ENCODE measurements at places on chromosomes 5 and 9.

- peak; percentile 15 for DNase-seq
Observed at GRCh38 chr5:23820765-23821471, 313.5 kb downstream of the PRDM9 start.

DNA sequence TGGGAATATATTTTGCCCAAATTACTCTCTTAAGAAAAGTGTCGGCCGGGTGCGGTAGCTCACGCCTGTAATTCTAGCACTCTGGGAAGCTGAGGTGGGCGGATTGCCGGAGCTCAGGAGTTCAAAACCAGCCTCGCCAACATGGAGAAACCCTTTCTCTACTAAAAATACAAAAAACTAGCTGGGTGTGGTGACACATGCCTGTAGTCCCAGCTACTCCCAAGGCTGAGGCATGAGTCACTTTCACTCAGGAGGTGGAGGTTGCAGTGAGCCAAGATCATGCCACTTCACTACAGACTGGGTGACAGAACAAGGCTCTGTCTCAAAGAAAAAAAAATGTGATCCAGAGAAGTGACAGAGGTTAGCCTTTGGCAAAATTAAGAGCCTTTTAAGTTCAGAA, 26.4 kb upstream of the TMEM171 start:
- no peak for DNase-seq

GRCh38 chr9:16750553-16750952, 119.9 kb downstream of the BNC2 start:
- no peak for DNase-seq

- DNase-seq = no peak
Observed at GRCh38 chr5:112787896-112788295, 50.2 kb downstream of the APC start.

DNA sequence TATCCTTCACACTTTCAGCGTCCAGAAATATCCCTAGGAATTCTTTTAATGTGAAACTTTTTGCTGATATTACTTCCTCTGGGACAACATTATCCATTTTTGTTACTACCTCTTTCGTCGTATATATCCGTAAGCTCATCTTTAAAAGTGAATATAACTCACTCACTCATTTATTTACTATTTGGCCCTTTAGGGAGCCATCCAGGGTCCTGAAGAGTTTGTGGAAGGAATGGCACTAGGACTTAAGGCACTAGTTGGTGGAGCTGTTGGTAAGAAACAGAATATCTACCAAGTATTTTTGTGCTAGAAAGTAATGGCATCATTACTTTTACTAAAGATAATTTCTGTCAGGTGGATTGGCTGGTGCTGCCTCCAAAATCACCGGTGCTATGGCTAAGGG, 192.7 kb downstream of the VPS13A start:
- no peak for DNase-seq

GRCh38 chr5:118698774-118699173, 289.6 kb downstream of the DTWD2 start:
- DNase-seq = no peak

- DNase-seq = no peak
Observed at GRCh38 chr5:12901696-12902095, 997.5 kb upstream of the CTNND2 start.

DNA sequence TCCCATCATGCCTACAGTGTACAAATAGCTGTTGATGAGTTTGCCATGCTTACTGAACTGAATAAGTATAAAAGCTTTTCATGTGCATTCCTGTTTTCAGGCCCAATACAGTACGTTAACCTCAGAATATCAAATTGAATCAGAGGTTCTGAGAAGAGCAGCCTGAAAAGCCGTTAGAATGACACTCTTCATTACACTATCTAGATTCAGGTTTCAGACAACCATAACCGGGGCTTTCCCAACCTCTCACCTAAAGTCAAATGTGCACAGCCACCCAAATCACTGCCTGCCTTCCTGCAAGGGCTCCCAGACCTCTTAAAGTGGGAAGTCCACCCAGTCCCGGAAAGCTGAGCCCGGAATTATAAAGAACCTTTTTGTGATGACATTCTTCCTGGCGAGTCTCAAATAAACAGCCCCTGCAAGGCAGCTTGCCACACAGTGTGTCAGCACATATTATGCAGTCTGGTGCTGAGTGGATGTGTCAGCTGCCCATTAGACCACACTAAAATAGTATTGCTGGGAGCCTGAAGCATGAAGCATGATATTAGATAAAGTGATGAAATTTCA, 245.8 kb downstream of the TLE4 start:
- no peak for DNase-seq

GRCh38 chr5:9445826-9446388, 100.0 kb downstream of the SEMA5A start:
- no peak for DNase-seq

- peak; percentile 70 for DNase-seq
Observed at GRCh38 chr5:1161833-1162229, 39.6 kb upstream of the SLC6A19 start.

- no peak for DNase-seq
Observed at GRCh38 chr9:33750839-33751339, 44.5 kb upstream of the PRSS3 start.

DNA sequence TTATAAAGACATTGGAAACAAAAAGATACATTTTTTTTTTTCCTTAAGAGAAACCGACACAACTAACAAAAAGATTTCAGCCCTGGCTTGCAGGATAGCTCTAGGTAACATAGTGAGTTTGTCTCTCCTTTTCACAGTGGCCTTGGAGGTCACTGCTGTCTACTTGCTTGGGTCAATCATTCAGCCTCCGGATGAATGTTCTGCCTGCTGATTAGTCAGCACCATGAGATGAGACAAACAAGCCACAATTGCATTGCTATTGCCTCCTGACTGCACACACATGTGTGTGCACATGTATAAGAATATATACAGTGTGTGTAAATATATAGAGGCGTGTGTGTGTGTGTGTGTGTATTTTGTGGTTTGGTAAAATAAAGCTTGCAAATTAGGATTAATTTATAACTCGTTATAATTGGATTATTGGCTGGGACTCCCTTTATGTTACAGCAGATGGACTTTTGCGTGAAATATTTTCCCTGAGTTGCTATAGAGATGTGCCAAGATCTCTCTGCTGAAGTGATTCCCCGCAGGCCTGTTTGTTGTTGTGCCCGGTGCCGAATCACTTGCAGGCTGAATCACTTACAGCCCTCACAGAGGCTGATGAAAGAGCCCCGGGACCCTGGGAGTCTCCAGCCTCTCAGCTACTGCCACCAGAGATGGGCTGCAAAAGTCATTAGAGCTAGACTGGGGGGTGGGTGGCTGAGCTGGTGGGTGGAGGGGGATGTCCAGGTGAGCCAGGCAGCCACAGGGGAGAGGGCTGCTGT, 161.2 kb downstream of the FGF18 start:
- no peak for DNase-seq

DNA sequence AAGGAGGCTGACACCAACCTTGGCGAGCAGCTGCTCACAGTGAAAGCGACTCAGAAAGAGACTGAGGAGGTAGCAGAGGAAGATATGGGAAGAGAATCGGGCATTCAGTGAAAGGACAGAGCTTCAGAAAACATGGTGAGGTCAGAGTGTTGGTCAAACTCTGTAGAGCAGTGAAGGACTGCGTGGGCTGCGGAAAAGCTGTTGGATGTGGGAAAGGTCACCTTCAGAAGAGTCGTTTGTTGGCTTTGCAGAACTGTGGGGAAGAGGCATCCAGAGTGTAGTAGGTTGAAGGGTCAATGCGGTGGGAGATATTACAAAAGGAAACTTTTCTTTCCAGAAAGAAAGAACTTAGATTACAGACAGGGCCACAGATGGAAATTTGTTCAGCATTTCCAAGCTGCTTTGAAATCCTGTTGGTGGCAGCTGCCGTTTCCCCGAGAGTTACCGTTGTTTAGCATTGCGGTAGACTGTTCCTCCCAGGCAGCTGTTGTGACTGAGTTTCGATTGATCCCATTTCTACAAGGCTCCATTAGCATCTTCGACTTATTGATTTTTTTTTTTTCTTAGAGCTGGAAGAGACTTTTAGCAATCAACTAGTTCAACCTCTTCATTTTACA, 58.3 kb upstream of the AFAP1L1 start:
- DNase-seq = no peak

DNA sequence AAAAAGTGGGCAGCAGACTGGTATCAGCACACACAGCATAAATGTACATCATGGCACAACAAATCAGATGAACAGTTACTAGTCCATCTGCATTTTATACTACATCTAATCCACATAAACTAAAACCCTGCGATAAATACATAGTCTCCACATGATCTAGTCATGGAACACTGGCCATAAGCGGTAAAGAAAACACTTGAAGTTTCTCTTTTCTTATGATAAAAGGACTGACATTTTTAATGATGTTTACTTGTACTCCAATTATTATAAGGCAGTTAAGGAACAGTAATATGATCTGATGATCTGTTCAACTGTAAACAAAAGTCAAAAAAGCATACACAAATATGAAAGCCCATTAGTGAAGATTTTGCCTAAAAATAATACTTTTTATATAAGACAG, 112.5 kb downstream of the MPDZ start:
- no peak for DNase-seq

DNA sequence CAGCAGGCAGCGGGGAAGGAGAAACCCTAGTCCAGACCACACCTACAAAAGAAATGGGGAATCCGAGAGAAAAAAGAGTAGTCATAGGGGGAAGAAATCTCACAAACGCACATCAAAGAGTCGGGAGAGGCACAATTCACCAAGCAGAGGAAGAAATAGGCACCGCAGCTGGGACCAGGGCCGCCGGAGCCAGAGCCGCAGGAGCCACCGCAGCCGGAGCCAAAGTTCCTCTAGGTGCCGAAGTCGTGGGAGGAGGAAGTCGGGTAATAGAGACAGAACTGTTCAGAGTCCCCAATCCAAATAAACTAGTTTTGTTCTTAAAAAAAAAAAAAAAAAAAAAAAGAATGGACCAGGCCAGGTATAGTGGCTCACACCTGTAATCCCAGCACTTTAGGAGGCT, 29.3 kb downstream of the REEP5 start:
- no peak for DNase-seq

- DNase-seq = no peak
Observed at GRCh38 chr5:76941000-76941399, 11.8 kb upstream of the CRHBP start.

- no peak for DNase-seq
Observed at GRCh38 chr5:96649251-96649662, 12.9 kb upstream of the CAST start.

DNA sequence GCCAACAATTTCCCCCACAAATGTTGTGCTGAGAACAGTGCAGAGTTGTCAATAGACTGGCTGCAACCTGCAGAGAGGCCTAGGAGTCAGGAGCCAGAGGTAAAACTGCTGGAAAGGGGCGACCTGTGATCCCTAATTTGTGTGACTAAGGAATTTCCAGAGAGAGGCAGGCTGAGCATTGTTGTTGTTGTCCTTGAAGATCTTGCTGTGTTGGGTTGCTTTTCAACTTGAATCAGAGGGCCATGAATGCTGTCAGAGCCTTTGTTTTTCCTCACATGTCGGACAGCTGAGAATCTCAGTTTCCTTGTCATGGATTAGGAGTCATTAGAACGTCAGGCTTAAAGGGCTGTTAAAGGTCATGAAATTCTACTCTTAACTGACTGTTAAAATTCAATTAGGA, 134.6 kb upstream of the ASTN2 start:
- DNase-seq = no peak

- DNase-seq = no peak
Observed at GRCh38 chr5:146018514-146019375, 82.4 kb downstream of the SH3RF2 start.

DNA sequence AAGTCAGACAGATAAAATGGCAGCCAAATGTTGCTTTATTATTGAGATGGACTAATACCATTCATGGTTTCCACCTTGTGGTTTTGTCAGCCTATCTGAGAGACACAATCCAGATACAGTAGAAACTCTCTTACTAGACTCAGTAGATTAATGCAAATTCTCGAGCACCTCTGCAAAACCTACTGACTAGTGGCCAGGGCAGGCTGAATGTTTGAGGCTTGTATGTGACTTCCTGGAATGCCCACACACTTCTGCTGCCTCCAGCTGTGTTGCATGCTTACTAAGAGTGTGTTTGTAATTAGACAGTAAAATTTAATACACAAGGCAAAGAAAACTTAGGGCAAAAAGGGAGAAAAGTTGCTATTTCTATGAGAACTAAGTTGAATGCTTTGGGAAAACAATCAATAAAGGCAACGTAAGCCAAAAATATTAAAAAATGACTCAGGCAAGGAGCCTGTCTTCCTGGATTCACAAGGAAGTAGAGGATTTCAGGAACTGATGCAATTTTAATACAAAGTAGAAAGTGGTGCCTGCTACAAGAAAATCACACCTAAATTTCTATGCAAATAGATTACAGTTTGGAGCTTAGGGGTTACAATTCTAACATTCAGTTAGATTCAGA, 30.2 kb upstream of the CCNG1 start:
- DNase-seq = no peak

DNA sequence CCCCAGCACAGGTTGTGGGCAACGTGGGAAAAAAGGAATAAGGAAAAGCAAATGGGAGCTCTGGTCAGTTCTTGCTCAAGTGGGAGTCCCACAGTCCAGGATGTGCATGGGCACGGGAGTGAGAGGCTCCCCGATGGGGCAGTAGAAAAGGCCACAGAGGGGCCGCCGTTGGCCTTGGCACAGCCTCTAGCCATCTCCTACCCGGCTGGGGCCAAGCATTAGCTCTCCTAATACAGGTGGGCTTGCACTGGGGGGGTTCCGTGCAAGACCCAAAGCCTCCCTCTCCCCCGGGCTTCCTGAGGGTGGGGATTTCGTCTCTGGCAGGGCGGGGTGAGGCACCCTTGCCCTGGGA, 212.2 kb upstream of the MVB12B start:
- DNase-seq = no peak

DNA sequence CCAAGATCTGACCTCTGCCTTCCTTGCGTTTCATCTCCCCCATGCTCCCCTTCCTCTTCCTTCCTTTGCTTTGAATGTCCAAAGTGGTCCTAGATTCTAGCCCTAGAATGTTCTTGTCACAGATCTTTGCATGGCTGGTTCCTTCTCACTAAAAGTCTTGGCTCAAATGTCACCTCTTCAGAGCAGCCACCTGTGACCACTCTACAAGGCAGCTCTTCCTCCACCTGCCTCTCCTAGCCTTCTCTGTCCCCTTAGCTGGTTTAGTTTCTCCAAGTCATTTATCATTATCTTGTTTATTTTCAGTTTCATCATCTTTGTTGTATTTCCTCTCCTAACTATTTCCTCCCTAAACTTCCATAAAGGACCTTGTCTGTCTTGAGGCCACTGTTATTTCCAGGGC, 7.1 kb upstream of the OCLN start:
- DNase-seq = no peak
